Skin of body (tissue), 3 donors: ENCODE measurements at places on chromosomes 11 and 22.

GRCh38 chr11:416757-417621 is 2.2 kb upstream of the SIGIRR start:
- DNase-seq: no peak

DNA sequence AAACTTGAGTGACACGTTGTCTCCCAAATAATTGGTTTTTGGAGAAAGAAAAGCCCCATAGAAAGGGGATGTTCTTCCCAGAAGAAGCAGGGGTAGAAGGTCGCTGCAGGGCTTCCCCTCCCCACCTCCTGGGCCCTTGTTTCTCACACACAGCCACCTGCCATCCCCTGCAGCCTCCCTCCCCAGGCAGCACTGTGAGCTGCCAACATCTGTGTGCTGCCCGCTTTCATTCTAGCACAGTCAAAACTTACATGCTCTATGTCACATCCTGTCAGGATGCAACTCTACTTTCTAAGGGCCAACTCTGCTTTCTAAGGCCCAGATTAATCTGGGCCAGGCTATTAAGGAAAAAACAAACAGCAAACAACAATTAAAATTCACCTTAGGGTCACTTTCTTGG is 309.4 kb upstream of the ZC3H12C start:
- DNase-seq: no peak

- no peak for DNase-seq
Observed at GRCh38 chr11:116283300-116283699, 489.5 kb downstream of the BUD13 start.

DNA sequence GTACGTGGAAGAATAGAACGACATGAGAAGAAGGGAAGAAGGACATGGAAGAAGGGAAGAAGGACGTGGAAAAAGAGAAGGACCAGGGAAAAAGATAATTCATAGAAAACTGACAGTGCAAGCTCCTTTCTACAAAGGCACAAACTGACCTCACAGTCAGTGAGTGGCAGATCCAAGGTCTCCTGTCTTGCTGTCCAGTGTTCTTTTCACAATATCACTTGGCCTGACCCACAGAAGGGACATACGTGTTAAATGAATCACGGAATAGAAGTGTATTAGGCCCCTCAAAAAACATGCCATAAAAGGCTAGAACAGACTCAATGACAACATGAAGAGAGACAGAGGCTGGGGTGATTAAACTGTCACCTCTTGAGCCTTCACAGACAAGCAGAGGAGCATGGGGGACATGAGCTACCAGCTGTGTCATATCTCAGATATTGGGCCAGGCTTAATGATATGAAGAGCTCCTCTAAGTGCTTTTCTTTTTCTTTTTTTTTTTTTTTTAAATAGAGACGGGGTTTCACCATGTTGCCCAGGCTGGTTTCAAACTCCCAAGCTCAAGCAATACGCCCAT is 4.6 kb downstream of the ASCC2 start:
- no peak for DNase-seq

DNA sequence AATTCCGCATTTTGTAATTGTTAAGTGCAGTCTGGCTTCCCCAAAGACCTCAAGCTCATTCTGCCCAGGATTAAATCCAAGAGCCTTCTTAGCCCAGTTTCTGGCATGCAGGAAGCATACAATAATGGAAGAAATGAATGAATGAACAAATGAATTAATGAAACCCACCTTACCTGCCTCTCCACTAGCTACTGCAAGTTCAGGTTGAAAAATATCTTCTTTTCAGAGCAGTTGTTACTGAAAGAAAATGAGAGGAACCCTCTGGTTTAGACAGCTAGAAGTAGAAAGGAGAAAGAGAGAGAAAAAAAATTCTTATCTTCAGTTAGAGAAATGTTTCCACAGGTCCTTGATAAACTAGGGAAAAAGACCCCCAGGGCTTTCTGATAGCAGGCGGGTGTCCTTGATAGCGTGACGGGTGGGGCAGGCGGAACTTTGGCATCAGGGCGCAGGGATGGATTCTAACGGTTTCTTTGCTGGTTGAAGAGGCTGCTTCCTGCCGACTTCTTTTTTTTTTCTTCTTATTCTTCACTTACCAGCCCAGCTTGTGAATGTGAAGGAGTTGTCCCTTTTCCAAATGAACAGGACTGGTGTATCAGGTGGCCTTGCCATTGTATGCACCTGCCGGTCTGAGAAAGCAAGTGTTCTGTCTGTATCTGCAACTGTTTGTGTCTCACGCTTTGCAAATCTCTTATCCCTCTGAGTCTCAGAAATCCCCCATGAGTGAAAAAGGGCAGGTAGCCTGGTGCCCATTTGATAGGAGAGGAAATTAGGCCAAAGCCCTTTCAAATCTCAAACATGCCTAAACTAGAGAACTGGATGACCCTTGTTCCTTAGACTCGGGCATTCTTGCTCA is 10.0 kb downstream of the LMO2 start:
- no peak for DNase-seq

DNA sequence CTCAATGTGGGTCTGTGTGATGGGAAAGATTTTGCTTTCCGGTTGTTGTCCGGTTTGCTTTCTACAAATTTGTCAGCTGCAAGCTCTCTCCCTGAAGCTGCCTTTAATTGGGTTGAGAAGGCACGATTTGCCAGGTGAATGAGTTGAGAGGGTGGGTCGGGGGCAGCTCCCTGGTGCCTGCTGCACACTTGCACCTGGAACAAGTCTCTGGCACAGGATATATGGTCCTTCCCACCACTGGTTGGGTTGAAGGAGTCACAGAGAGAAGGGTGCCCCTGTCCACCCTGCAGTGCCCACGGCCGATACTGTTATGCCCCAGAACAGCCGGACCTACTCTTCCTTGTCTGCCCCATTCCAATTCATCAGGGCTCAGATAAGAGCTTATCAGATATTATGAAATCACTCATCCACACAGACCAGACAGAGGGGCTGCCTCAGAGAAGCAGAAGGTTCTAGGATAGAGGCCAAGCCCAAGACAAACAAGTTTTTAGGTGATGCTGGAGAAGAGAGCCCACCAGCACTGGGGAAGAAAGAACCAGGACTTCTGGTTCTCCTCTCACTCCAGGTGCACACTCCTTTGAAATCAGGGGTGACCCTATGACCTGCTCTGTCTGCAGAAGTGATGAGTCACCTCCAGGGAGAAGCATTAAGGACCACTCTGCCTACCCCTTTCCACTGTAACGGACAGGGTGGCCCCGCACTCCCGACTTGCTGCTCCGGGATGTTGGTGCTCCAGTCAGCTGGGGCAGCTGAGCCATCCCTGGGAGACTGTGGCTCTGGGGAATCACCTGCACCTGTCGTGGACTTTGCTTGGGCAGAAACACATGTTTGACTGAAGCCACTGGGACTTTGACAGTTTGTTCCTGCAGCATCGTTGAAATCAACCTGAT is 45.3 kb downstream of the RTL6 start:
- no peak for DNase-seq

DNA sequence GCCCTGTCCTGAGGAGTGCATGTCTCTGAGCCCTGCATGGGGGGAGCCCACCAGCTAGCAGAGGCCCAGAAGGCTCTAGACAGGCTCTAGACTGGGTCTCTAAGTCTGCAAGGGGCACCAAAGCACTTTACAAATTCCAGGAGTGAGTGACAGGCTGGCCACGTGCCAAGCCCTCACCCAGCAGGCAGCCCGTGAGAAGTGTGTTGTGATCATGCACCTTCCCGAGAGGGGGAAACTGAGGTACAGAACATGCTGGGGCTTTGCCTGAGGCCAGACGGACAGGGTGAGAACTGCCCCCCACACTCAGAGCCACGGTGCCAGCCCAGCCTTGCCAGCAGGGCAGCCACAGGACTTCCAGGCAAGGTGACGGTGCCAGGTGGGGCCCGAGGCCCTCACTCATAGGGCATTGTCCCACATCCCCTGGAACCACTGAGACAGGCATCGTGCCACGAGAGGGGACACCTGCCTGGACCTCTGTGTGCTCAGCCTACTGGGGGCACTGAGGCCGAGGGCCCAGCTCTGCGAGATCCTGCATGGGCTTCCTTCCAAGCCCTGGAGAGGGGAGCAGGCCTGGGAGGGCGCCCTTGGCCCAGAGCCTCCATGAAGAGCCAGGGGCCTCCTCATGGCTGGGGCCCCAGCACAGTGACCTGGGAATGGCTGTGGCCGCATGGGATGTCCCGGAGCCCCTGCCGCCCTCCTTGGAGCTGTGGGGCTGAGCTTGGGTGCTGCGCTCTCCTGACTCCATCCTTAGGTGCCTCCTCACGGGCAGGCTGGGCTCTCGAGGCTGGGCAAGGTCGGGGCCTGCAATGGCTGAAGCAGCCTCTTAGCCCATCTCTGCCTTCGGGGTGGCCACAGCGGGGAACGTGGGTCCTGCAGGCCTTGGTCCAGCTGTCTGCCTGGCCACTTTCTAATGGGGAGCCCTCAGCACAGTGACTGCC is 121.5 kb downstream of the KCNQ1OT1 start:
- no peak for DNase-seq

- DNase-seq: no peak
Observed at GRCh38 chr22:43858156-43858895, 4.0 kb downstream of the SULT4A1 start.

- DNase-seq: no peak
Observed at GRCh38 chr11:95684701-95685100, 104.9 kb downstream of the FAM76B start.

- DNase-seq: no peak
Observed at GRCh38 chr11:44695169-44695833, 31.5 kb upstream of the TSPAN18 start.

DNA sequence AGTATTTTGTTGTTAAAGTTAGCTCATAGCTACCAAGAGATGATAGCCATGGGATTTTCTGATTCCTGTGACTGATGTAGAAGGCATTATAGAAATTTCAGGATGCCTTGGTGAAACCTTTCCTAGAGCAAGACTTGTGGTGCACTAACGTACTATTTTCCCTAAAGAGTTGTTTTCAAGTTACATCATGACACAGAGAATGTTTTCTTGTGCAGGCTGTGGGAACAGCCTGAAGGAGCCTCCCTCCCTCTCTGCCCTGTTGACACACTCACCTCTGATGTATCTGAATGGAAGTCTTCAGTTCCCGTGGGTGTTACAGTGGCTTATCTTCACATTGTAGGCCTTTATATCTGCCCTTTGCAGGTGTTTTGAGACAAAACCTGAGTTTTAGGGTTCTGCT is 121.6 kb downstream of the LDLRAD3 start:
- no peak for DNase-seq

DNA sequence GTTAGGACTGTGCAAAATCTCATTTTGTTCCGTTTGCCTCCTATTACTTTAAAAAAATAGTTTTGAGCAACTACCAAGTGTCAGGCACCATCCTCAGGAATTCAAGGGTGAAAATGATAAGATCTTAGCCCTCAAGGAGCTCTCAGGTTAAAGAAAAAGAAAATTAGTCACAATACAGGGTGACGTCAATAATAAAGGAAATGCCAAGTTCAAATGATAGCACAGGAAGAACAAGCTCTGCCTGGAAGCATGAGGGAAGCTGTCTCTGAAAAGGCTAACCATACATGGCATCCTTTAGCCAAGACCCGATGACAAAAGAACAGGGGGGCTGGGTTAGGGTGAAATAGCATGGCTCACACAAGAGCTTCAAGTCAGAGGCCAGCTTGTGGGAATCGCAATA is 11.1 kb upstream of the MPZL2 start:
- no peak for DNase-seq

DNA sequence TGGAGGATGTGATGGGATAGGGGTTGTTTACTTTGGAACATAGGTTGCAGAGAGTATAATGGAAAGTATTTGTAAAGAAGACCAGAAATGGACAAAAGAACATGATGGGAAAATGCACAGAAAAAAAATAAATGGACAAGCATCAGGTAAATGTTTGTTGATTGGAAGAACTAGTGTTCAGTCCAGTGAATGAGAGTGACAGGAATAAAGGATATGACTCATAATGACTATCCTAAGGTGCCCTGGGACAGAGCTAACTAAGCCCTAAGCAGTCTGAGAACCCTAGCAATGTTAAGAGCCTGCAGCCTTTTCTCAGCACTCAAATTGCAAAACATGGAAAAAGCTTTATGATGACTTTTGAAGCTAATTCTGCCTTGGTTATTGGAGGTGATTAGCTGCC is 732.8 kb upstream of the ANO5 start:
- no peak for DNase-seq

GRCh38 chr11:104830508-104830907 is 67.8 kb downstream of the CASP12 start:
- DNase-seq: no peak

DNA sequence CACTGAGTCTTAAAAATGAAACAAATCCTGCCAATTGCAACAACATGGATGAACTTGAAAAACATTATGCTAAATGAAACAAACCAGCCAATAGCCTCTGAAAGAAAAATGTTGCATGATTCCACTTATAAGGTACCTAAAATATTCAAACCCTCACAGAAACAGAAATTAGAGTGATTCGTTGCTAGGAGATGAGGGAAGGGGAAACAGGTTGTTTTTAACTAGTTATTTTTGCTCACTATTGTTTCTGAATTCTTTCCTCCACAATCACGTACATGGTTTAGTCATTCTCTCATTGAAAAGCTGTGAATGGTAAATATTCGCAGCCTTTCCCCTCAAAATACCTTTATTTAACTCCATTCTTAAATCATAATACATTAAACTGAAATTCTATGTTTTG is 14.0 kb upstream of the TYR start:
- DNase-seq: no peak

GRCh38 chr11:63978551-63979239 is 4.3 kb downstream of the COX8A start:
- no peak for DNase-seq

DNA sequence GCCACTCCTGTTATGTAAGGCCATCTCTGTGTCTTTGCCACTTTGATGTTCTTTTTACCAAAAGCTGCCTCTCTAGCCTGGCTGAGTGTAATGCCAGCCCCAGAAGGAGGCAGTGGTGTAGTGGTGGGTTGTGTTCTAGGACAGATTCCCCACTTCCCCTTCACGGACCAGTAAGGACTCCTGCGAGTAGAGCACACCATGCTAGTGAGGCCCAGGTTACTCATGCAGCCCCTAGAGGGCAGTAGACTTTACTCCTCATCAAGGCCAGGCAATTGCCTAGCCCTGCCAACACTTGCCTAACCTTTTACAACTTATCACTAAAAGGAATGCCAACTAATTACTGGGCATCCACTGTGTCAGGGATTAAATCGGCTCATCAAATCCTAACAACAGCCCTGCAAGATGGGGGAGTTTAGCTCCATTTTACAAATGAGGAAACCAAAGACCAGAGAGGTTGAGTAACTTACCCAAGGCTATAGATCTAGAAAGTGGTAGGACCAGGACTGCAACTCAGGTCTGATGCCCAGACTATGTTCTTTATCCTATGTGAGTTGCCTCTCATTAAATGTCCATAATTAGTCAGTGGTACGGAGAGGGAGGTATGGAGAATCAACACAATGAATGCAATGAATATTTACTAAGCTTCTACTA is 75.3 kb downstream of the APIP start:
- no peak for DNase-seq

DNA sequence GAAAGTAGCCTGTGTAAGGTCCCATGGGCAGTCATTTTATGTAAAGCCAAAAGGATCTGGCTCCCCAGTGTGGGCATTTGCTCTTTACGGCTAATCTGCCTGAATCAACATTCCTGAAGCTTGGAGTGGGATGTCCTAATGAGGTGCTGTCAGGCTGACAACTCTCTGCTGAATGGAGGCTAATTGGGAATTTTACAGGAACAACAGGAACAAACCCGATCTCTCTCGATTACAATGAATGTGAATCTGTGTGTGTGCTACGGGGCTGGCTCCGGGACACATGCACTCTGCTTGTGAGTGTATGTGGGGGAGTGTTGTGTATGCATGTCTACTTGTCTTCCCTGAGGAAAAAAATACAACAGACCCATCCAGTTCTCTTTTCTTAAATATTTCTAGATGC is 415.2 kb downstream of the TENM4 start:
- DNase-seq: no peak
